CD4-positive, alpha-beta T cell treated with Interleukin-15 for 4 hours (primary cell): ENCODE measurements at places on chromosomes 1 and 21.

DNA sequence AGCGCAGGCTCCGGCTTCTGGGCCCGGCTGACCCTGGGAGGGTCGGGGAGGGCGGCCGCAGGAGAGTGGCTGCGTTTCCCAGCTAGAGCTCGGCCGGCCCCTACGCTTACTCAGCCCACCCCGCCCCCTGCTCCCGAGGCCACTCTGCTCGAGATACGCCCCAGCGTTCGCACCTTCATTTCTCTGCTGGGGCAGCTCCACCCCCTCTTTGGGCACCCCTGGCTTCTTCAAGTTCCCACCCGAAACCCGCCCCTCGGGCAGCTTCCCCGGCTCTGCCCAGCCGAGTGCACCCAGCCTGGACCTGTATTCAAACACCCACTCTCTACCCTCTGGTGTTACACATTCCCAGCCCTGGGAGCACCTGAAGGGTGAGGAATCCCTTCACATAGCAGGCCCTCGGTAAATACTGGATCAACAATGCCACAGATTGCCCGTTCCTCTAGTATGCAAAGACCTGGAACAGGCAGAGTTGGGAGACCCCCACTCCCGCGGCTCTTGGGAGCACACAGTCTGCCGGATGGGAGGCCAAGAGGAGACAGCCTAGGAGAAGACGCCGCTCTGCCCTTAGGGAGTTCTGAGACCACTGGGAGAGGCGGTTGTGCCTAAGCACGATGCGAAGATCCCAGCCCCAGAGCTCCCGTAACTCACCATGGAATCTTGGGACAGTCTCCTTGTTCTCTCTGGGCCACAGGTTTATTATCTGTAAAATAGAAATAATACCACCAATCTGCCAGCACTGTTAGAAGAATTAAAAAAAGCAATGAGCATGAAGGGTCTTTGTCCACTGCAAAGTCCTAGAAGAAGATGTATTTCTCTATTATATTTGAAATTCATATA, 566 bp upstream of the PAQR7 start:
- DNase-seq = no peak

DNA sequence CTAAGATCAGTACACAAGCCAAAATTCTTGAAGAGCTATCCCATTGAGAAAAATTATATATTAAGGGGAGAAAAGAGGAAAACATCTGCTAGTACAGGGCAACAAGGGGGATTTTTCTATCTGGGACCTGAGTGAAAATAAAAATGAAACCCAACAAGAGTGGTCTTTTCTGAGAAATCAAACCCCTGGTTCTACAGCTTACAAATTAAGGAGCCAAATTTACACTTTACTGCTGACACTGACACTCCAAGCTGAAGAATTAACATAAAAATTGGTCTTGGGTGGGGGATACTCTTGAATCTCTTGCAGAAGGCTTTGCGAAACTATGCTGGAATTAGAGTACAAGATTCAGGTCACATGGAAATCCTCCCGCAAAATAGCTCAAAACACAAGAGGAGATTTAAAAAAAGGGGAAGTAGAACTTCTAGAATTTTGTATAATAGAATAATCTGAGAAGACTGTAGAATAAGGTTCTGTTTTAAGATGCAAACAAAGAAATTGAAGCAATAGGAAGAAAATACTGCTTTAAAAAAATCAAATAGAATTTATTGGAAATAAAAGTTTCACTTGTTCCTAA, 32.1 kb upstream of the HSPA13 start:
- no peak for DNase-seq

DNA sequence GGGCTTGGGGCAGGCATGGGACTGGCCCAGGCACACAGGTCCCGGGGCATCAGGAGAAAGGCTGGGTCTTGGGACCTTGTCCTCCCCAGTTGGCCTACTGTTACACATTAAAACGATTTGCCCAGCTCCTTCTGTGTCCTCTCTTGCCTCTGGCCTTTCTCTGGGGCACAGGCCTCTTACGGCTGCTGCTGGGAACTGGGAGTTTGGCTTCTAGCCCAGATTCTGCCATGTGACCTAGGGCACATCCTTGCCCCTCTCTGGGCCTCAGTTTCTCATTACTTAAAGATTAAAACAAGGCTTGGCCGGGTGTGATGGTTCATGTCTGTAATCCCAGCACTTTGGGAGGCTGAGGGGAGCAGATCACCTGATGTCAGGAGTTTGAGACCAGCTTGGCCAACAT, 14.0 kb downstream of the KDF1 start:
- DNase-seq = no peak

DNA sequence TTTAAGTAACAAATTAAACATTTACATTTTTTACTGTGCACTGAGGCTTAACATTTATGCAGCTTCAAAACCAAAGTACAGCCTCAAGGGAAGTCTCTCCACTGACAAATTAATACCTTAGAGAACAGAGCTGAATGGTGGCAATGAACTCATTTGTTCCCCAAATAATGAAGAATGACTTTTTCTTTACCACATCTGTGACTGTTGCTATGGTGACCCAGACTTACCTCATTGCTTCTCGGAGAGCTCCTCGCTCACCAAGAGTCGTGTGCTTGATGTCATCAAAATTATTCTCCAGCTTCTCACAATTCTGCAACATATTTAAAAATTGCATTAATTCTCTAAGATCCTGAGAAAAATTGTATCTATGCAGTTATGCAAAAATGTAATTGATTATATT, 92.9 kb downstream of the DPYD start:
- no peak for DNase-seq

GRCh38 chr1:46585312-46585938, 18.6 kb downstream of the MKNK1 start:
- no peak for DNase-seq

- DNase-seq = no peak
Observed at GRCh38 chr1:62995173-62995572, 211.2 kb downstream of the ATG4C start.

GRCh38 chr1:11027316-11027715, 14.9 kb downstream of the TARDBP start:
- no peak for DNase-seq

DNA sequence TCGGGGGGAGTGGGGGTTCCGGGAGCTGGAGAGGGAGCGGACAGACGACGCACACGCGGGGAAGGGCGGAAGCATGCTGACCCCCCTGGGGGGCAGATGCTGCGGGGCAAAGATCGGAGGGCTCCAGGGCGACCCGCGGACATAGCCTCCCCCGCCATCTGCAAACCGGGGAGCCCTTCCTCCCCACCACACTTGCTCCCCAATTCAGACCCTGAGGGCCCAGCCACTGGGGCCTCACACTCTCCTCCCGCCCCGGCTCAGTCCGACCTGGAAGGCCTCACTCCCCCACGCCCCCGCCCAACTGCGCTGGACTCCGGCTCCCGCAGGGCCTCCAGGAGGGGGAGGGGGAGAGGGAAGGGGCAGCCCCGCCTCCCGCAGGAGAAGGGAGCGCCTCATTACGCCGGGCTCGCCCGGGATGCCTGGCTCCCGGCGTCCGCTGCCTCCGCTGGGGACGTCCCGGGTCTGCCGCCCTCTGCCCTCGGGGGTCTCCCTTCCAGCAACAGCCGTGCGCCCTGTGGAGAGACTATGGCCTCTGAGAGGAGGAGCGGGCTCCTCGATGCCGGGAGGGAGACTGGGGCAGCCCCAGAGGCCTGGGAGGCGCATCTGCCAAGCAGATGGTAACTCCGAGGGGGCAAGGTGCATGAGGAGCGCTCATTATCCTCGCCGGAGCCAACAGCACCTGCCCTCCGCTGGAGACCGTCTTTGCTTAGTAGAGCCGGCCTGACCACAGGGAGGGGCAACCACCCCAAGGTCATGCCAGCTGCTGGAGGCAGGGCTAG, 636 bp upstream of the CAMK2N1 start:
- DNase-seq = no peak

GRCh38 chr1:159054427-159054826, 22.1 kb downstream of the AIM2 start:
- no peak for DNase-seq

DNA sequence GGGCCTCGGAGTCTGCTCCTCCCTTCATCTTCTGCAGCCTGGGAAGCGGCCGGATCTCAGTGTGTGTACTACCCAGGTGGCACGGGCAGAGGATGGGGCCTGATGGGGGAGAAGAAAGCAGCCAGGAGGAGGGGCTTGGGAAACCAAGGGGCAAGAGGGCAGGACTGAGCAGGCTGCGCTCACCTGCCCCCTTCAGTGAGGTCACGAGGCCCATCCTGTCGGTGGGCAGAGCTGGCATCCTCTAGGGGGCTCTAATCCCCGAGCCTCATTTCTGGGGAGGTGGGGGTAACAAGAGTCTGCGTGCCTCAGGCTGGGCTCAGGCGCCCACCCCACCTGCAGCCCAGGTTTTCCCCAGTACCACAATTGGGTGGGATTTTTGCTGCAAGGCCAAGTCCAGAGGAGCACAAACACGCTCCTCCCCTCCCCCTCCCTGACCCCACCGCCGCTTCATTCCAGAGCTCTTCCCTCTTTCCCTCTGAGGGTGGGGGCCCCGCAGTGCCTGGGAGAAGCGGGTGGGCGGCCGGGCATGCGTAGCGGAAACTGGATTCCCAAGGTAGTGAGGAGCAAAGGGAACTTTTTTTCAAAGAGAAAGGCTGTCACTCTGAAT, 1.8 kb upstream of the WNT3A start:
- DNase-seq = no peak

DNA sequence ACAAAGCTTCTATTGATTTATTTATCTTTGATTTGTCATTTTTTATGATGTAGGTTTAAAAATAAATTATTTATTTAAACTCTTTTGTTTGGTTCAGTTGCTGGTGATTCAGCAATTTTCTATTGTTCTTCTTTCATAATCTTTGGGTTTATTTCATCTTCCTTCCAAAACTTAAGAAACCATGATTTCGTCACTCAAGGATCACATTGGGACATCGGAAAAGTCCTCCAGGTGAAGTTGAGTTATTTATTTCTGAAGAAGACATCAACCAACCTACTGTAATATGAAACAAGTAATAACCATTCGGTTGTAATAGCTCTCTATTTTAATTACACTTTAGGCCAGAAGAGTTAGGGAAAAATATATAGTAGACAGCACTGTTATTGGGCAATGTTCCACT, 23.0 kb upstream of the WLS start:
- DNase-seq = no peak

DNA sequence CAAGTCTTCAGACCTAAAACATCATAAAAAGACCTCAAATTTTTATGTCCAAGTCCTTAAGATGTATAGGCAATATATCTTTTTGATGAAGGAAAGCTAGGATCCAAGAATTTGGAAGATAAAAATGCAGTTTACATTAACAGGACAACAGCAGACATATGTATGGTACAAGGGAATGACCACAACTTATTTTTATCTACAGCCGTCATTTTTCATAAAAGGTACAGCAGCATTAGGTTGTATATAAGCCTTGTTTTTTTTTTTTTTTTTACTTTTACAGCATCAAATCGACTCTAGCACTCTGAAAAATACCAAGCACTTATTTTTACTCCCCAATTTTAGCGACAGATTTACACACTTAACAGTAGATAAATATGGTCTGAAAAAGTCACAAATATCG, 1.3 kb downstream of the SRSF10 start:
- no peak for DNase-seq

- DNase-seq = no peak
Observed at GRCh38 chr1:71565831-71566230, 485.0 kb upstream of the ZRANB2 start.
